ENCODE measurements at places on chromosomes 6 and 20.

DNA sequence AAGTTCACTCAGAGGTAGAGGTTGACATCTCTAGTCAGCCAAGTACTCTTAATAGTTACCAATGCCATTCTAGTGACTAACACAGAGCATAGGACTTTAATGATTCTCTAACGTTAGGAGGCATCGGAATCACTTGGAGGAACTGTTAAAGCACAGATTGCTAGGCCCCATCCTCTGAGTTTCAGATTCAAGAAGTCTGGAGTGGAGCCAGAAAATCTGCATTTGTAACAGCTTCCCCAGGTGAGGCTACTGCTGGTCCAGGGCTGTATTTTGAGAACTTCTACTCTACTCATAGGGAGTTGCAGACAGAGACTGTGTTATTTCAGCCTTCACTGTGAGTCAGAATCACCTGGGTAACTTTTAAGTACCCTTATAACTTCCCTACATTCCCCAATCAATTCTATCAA lies 5.7 kb downstream of the LMBRD1 start:
- no peak for DNase-seq

DNA sequence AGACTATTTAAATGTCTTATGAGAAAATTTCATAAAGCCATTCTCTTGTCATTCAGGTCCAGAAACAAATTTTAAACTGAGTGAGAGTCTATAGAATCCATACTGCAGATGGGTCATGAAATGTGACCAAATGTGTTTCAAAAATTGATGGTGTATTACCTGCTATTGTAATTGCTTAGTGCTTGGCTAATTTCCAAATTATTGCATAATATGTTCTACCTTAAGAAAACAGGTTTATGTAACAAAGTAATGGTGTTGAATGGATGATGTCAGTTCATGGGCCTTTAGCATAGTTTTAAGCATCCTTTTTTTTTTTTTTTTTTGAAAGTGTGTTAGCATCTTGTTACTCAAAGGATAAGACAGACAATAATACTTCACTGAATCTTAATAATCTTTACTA lies 5.0 kb downstream of the MARCKS start:
- no peak for DNase-seq

DNA sequence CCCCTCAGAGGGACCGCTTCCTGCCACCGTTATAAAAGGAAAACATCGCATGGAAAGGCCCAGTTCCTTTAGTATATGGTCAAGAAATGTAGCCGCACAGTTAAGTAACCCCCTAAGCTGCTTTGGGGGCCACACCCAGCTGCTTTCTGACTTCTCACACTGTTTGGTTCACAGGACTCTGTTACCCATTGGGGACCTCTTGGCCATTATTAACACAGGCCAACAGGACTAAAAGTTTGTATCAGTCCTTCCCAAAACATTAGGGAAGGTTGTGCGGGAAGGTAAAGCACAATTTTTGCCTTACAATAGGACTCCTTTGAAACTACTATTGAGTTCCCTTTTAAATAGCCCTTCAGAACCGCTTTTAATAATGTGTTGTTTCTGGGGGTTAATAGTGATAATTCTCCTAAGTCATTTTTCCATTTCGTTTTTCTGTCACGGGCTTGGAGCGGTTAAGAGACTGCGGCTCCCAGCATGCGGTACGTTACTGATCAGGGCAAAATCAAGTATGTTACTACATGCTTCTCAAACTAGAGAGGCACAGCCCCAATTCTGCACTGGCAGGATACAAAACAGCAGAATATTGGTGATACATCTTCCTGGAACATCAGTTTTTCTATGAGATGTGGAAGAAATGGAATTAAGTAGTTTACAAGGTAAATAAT lies 668 bp upstream of the RPP40 start:
- no peak for DNase-seq

DNA sequence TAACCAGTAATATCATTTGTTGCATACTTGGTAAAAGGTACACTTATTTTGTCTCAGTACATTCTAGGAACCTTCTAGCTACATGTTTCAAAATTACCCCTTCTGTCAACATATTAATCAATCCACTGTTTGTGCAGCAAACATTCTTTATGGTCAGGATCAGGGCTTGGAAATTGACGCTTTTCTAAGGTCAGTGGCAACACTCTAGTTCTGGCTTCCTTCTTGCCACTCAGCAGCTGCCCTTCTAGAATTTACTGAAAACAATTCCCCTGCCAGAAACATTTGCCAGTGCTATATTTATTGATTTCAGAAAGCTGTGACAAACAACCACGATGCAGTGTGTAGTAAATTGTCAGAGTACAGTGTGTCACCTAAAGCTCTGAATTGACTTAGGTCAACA lies 84.7 kb upstream of the FBXL4 start:
- DNase-seq, result no peak

- no peak for DNase-seq
Measured at GRCh38 chr20:35257175-35257909, 20.6 kb downstream of the MMP24OS start.

DNA sequence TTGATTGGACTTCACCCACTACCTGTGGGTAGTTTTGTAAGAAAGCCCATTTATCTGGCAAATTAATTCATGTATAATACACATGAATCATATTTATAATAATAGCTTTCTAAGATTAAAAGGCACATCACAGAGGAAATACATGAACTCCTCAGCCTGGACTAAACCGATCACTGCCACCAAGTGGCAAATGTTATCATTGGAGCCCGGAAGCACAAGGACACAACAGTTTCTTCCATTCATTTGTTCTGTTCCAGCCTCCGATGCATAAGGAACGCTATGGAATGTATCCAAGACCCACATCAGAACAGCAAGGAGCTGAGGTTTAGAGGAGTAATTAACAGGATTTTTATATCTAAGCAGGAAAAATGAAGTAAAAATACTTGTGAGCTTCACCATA lies 13.9 kb upstream of the IPCEF1 start:
- DNase-seq, result no peak

DNA sequence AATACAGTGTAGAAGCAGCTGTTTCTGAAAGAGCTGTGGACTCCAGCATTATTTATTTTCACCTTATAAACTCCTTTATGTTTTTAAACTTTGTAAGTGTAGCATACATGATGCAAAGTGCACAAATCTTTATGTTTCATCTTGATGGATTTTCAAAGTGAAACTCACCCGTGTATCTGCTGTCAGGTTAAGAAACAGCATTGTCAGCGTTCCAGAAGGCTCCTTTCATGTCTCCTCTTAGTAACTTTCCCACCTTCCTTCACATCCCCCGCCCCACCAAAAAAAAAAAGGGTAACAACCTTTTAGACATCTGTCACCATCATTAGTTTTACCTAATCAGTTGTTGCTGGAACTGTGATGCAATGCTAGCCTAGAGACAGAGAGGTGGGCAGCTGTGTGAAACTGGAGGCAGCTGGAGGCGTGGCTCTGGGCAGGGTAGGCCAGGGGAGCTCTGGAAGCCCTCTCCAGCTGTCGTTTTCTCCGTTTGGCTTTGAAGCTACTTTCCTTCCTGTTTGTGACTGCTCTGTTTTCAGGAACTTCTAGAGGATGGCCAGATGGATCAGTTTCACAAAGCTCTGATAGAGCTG lies 7.2 kb downstream of the ACTR5 start:
- DNase-seq, result no peak

DNA sequence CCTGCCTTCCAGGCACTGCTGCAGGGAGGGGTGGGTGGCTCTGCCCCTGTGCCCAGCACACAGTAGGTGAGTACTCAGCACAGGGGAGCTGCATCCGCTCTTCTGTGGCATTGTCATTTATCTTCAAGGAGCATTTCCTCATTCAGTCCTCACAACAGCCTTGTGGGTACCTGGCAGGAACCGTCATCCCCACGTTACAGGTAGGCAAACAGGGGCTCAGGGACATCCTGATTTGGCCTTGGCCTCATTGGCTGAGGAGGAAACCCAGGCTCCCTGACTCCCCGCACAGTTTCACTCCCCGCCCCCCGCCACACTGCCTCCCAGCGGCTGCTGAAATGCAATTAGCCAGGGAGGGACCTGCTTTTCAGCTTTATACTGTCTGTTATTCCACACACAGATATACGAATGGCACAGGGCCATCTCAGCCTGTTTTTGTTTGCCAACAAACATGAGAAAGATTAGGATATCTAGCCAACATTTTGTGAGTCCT lies 24.2 kb upstream of the PNPLA1 start:
- DNase-seq, result no peak

DNA sequence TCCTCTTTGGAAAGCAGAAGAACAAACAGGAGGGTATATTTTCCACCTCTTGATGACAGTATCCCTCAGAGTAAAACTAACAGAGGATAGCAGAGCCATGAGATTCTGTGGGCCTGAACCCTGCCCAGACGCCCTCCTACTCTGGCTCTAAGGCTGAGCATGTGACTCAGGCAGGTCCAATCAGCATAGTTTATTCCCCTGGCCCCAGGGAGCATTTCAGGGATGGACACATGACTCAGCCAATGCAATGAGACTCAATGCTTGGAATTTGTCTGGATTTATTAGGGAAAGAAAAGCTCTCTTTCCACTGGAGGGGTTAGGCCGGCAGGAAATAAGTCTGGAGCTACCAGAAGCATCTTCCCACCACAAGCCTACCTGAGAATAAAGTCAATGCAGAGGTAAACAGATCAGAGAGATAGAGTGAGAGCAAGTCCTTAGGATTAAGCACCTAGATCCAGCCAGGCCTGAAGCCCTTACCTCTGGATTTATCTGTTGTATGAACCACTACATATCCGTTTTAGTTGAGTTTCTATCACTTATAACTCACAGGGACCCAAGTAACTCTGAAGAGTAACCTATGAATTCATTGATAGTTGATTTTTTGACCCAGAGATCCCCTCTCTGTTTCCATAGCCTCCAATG lies 68.2 kb upstream of the EYA2 start:
- no peak for DNase-seq

Measured in activated naive CD8-positive, alpha-beta T cell treated with anti-CD3 and anti-CD28 coated beads, Interleukin-2, amount 50 U/mL, for 16 hours (primary cell).